Heart left ventricle (tissue), 16 donors: ENCODE measurements at places on chromosomes 7 and 10. TPM values are rescaled to one million over a fixed set of nuclear protein-coding genes. Genes with fewer than 3 reads are reported as not detected.

DNA sequence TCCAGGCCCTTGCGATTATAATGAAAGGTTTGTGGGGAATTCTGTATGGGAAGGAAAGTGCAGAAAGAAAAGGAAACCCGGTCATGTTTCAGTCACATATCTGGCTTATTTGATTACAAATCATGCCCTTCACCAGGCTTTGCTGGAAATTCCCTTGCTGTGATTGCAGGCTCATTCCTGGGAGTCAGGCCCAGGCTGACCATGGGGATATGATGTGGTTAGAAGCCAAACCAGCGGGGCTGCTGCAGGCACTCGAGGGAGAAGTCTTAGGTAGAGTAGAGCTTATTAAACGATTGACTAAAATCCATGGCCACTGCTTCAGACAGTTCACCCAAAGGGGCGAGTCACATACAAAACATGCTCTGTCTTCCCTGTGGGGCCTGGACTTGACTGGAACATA lies 16.2 kb downstream of the PKD1L1 start:
- DNase-seq: no peak

GRCh38 chr10:98101366-98101765 lies 33.1 kb upstream of the R3HCC1L start:
- DNase-seq: no peak

The CPA1 gene
- not detected for total RNA-seq

- no peak for DNase-seq
Measured at GRCh38 chr10:4117604-4118003, 332.6 kb upstream of the KLF6 start.

- DNase-seq: no peak
Measured at GRCh38 chr10:114823077-114823463, 1.5 kb downstream of the FHIP2A start.

DNA sequence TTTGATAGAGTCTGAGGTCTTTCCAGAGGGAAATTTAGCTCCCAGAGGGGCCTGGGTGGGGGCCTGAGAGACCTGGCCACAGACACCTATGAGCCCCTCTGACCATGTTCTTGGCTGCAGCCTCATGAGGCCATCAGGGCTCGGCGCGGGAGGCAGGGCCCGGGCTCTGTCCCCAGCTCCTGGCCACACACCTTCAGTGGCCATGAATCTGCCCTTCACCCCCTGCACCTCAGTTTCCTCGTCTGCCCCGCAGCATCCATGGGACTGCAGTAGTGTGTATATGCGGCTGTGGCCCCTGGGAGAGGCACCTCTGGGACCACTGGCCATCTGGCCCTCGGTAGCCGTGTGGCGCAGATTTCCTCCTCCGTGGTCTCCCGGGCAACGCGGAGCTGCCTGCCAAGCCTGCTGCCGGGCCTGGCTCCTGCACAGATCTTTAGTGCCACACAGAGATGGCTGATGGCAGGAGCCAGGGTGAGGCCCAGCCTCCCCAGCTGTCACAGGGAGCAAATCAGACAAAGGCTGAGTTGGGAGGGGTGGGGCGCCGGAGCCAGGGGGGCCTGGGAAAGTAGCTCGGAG lies 23.6 kb upstream of the ADCYAP1R1 start:
- DNase-seq: no peak

DNA sequence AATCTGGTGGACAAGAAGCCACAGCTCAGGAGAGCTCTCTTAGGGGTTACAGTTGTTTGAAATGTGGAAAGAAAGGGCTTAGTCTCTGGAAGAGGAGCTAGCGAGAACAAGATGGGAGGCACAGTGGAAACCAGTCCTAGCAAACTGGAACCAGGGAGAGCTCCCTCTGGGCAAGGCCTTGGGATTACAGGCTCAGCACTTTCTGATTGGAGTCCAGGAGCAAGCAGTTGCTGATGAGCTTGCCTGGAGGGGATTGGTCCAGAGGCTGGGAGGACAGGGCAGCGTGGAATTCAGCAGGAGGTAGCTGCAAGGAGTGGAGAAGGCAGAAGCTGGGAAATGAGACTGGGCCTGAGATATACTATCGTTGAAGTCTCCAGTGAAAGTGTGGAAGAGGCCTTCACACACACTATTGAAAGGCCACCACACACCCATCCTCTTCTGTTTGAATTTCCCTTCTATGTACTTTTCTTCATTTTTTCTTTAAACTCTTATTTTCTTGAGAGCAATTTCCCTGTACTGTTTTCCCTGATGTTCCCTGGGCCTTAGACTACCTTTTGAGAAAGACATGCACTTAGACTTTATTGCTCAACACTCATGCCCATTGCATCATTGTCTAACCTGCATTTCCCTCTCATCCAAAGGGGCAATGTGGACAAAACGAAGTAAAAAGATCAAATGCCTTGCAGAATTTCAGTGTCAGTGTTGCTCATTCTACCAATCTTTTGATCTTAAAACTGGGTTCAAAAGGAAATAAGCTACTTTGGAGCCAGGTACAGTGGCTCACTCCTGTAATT lies 57.8 kb upstream of the LANCL2 start:
- DNase-seq: no peak

DNA sequence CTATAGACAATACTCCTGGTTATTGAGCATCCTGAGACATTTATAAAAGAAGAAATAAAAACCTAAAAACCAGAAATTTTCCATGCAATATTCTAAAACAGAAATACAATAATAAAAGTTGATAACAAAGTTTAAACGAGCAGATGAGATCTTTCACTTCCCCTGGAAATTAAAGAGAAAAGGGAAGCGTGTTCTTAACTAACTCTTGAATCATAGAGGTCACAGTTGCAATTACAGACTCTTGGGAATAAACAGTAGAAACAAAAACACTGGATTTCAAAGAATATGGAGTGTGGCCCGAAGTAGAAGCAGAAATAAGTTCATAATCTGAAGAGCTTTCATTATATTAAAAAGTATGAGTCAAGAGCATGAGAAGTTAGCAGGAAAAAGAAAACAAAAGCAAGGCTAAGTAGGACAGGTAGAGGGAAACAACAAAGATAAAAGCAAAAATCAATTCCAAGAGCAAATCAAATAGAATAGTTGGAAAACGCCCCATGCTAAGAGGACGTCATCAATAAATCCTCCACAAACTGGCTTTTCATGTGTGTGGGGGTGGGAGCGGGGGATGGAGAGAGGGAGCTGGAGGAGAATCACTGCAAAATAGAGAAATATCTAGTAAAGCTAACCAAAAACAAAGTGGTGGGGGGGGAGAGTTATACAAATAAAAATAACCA lies 55.2 kb upstream of the C10orf71 start:
- DNase-seq: no peak

The PTPRE gene
- total RNA-seq: 55.0 TPM

DNA sequence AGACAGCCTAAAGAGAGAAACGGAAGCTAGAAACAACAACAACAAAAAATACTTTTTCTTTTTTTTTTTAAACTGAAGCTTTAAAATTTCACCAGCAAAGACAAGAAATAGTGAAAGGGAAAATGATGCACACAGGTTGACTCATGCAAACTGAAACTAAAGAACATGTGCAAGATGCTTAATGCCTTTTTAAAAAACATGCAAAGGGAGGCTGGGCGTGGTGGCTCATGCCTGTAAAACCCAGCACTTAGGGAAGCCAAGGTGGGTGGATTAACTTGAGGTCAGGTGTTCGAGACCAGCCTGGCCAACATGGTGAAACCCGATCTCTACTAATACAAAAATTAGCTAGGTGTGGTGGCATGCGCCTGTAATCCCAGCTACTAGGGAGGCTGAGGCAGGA lies 15.1 kb upstream of the CUBN start:
- no peak for DNase-seq
